Adrenal gland (tissue), 19 donors: ENCODE measurements at places on chromosomes 12 and 14. TPM values are rescaled to one million over a fixed set of nuclear protein-coding genes. Genes with fewer than 3 reads are reported as not detected.

DNA sequence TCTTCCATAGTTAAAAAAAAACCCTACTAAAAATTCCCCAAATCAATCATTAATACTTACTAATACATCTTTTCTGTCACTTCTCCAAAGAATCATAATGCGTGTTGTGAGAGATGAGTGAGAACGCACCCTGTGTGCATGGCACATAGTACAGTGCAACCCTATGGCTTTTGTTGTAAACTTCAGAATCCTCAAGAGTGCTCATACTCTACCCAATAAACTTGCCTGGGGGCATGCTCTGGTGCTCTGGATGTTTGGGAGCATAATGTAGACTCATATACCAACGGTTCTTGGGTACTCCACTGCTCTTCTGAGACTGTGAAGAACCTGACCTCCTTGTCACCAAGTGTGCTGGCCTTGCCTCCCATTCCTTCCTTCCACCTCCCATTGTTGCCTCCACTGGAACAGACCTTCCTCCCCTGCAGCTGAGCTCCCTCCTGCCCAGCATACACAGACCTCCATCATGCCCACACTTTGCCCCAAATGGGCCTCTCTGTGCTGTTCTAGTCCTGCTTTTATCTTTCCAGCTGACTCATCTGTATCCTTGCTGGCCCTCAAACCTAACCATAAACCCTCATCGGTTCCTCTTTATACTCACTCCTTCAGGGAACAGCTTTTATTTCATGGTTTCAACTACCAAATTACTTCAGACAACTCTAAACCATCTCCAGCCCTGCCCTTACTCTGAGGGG lies 8.9 kb downstream of the DCP1B start:
- H3K36me3 ChIP-seq: peaks cover 25% of the 10 kb centered on the region
- H3K27ac ChIP-seq: peak overlapping the region; percentile 29
- H3K4me3 ChIP-seq: no peak overlapping the region
- peaks cover 20% of the 10 kb centered on the region for H3K4me1 ChIP-seq
- no peaks in the 10 kb centered on the region for H3K27me3 ChIP-seq

DNA sequence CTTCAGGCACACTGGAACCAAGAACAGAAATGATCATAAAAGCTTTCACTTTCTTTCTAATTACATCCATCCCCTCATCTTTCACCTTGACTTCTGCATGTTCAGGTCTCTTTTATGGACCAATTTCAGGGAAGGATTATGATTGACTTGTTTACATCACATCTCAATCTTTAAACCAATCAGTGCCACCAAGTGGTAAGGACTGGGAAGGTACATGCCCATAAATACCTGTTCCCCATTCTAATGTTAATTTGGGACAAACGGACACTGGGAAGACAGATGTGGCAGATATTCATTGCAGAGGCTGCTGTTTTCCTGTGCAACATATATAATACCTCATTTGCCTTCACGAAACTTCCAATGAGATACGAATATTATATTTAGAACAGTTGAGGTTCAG lies 978.1 kb downstream of the GALC start:
- no peaks in the 10 kb centered on the region for H3K27me3 ChIP-seq
- H3K4me3 ChIP-seq: no peak overlapping the region
- no peaks in the 10 kb centered on the region for H3K36me3 ChIP-seq
- no peak overlapping the region for H3K27ac ChIP-seq
- DNase-seq: no peak

DNA sequence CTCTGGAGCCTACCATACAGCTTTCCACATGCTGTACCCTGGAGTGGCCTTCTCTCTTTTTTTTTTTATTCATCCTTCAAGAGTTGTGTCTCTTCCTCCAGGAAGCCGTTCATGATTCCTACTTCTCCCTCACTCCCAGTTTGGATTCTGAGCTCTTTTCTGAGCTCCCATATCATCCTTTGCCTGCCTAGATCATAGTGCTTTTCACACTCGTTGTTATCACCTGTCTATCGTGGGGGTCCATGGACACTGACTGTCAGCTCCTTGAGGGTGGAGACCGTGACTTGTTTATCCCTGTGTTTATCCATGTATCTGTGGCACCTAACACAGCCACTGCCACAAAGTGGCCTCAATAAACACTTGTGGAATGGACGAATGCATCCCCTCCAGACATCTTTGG lies 7.0 kb downstream of the AK7 start:
- no peak for DNase-seq
- no peaks in the 10 kb centered on the region for H3K36me3 ChIP-seq
- no peaks in the 10 kb centered on the region for H3K27me3 ChIP-seq

DNA sequence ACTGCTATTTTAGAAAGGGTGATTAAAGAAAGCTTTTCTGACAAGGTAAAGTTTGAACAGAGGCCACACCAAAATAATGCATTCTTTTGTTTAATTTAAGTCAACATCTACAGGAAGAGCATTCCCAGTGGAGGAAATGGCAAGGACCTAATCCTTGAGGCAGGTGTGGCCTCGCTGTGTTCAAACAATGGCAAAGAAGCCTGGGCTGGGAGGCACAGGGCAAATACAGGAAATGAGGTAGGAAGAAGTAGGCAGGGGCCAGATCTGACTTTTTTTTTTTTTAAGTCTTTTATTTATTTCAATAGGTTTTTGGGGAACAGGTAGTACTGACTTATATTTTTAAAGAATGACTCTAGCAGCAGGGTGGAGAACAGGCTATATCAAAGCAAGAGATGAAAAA lies 53.5 kb downstream of the ARMH4 start:
- H3K4me3 ChIP-seq: no peak overlapping the region
- H3K27ac ChIP-seq: no peak overlapping the region
- H3K36me3 ChIP-seq: no peaks in the 10 kb centered on the region
- DNase-seq: no peak
- H3K27me3 ChIP-seq: no peaks in the 10 kb centered on the region

DNA sequence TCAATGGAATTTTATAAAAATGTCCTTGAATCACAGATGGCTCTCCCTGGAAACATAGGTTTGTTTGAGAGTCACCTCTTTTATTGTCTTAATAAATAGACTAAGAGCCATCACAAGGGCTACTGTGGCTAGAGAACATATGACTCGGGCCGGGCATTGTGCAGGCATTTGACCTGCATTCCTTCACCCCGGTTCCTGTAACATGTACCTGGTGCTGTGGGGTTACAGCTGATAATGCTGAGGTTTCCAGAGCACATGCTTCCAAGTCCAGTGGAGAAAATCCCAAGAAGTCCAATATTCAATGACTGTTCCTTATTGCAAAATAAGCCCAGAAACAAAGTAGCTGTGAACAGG lies 1.0 kb upstream of the ACACB start:
- H3K4me3 ChIP-seq: no peak overlapping the region
- H3K36me3 ChIP-seq: no peaks in the 10 kb centered on the region
- no peaks in the 10 kb centered on the region for H3K27me3 ChIP-seq

GRCh38 chr12:123062681-123063486 lies 82.4 kb downstream of the ARL6IP4 start:
- H3K4me3 ChIP-seq: no peak overlapping the region
- H3K36me3 ChIP-seq: no peaks in the 10 kb centered on the region

DNA sequence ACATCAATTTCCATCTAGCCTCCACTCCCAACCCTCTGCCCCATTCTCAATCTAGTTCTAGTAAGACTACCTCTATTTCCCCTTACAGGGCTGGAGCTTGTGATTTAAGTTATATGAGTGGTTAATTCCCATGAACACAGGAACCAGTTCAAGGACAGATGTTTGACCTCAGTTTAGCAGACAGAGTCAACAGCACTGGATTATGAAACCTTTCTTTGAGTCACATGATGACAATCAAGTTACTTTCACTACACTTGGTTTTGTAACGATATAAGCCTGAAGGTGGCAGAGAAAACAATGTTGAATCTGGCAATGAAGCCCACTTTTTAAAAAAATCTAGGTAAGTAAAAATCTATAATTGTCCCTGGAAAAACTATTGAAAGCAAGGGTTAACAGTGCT lies 1646.2 kb upstream of the FLRT2 start:
- H3K27ac ChIP-seq: no peak overlapping the region
- no peaks in the 10 kb centered on the region for H3K27me3 ChIP-seq
- H3K4me3 ChIP-seq: no peak overlapping the region
- no peaks in the 10 kb centered on the region for H3K4me1 ChIP-seq
- DNase-seq: no peak

- no peaks in the 10 kb centered on the region for H3K36me3 ChIP-seq
- no peak overlapping the region for H3K4me3 ChIP-seq
- H3K27ac ChIP-seq: no peak overlapping the region
Observed at GRCh38 chr14:79781882-79782281, 429.4 kb downstream of the DIO2 start.

- peak overlapping the region; percentile 87 for H3K4me3 ChIP-seq
- H3K4me1 ChIP-seq: peaks cover 34% of the 10 kb centered on the region
- H3K36me3 ChIP-seq: no peaks in the 10 kb centered on the region
- peak overlapping the region; percentile 91 for H3K27ac ChIP-seq
Observed at GRCh38 chr14:73712540-73713180, 1.5 kb downstream of the PNMA1 start.

DNA sequence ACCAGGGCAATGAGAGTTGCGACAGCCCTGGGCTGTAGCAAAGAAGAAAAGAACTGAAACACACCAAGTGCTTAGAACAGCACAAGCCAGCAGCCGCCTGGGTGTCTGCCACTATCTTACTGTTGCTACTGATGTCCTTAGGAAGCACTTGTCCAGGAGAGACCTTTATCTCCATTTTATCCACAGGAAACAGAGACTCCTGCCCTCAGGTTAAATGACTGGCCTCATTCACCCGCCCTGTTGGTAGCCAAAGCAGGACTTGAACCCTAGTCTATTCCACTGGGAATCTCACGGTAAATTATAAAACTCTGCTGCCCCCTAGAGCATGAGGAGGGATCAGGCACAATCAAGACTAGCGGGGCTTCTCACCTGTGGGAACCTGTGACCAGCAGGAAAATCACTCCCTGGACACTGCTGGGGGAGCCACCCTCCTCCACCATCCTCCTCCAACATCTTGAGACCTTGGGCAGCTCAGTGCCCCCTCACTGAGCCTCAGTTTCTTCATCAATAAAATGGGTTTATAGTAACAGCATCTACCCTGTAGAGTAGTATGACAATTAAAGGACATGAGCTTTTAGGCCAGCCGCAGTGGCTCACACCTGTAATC lies 20.5 kb upstream of the TESC start:
- peaks cover 24% of the 10 kb centered on the region for H3K4me1 ChIP-seq
- no peak overlapping the region for H3K4me3 ChIP-seq
- no peak overlapping the region for H3K27ac ChIP-seq
- H3K27me3 ChIP-seq: no peaks in the 10 kb centered on the region
- no peaks in the 10 kb centered on the region for H3K36me3 ChIP-seq
- no peak for DNase-seq

GRCh38 chr14:92962031-92962830 lies 39.3 kb downstream of the CHGA start:
- no peak overlapping the region for H3K27ac ChIP-seq
- H3K27me3 ChIP-seq: no peaks in the 10 kb centered on the region
- H3K4me3 ChIP-seq: no peak overlapping the region
- no peaks in the 10 kb centered on the region for H3K4me1 ChIP-seq
- no peak for DNase-seq

DNA sequence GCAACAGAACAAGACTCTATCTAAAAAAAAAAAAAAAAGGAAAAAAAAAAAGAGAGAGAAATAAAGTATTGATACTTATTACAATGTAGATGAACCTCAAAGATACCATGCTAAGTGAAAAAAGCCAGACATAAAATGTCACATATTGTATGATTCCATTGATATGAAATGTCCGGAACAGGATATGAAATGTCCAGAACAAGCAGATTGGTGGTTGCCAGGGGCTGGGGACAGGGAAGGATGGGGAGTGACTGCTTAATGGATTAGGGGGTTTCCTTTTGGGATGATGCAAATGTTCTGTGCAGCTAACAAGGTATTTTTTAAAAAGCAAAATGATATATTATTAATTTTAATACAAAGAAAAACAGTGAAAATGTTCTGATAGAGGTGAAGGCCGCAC lies 5.0 kb downstream of the HVCN1 start:
- no peak for DNase-seq
- no peaks in the 10 kb centered on the region for H3K36me3 ChIP-seq
- H3K27me3 ChIP-seq: no peaks in the 10 kb centered on the region
- peaks cover 6% of the 10 kb centered on the region for H3K4me1 ChIP-seq
- H3K4me3 ChIP-seq: no peak overlapping the region

DNA sequence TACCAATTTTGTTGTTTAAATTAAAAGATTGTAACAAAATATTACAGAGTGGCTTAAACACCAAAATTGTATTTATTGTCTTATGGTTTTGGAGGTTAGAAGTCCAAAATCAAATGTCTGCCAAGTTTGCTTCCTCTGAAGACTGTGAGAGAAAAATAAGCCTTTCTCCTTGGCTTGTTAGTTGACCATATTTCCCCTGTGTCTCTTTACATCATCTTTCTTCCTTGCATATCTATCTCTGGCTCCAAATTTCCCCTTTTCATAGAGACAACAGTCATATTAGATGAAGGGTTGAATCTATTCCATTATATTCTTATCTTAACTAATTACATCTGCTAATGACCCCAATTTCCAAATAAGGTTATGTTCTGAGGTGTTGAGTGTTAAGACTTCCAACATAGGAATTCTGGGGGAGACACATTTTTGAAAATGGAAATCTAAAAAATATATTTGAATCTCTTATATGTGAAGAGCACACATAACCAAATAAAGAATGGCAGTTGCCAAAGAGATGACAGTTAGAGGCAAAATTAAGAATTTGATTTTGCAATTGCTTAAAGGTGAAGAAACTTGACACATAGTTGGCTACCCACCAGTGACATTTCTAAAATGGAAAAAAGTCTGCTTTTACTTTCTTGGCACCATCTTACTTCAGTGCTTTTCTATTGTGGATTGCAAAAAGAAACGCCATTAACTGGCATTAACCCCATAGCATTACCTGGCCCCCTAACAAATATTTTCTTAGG lies 407.2 kb downstream of the FSCB start:
- no peaks in the 10 kb centered on the region for H3K27me3 ChIP-seq
- H3K36me3 ChIP-seq: no peaks in the 10 kb centered on the region
- H3K27ac ChIP-seq: no peak overlapping the region
- no peak overlapping the region for H3K4me3 ChIP-seq
- DNase-seq: no peak
- H3K4me1 ChIP-seq: no peaks in the 10 kb centered on the region

SERPINA10 gene
- total RNA-seq: not detected

TAS2R46 gene
- total RNA-seq: 0.69 TPM

TAS2R8 gene
- not detected for total RNA-seq

C14orf39 gene
- not detected for total RNA-seq

SFSWAP gene
- total RNA-seq: 36.6 TPM

AMIGO2 gene
- 23.7 TPM for total RNA-seq

OTUB2 gene
- 10.7 TPM for total RNA-seq
